Cardiac muscle cell (in vitro differentiated cells and primary cell): ENCODE measurements at places on chromosomes 16 and 17.

DNA sequence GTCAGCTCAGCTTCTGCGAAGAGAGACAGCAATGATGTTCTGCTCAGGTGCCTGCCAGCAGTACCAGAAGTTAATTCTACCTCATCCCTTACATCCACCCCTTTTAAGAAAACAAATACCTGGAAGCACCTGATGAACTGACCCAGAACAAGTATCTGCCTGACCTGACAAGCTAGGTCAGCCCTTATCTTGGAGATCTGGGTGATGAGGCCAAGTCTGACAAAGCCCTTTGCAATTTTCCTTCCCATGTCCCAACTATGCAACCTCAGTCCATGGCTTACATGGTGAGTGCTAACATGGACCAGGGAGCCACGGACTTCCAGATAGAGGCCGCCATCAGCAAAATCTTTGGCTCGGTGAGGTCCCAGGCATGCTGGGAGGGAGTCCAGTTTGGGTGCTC lies 3.6 kb downstream of the ACADVL start:
- no peak for DNase-seq

DNA sequence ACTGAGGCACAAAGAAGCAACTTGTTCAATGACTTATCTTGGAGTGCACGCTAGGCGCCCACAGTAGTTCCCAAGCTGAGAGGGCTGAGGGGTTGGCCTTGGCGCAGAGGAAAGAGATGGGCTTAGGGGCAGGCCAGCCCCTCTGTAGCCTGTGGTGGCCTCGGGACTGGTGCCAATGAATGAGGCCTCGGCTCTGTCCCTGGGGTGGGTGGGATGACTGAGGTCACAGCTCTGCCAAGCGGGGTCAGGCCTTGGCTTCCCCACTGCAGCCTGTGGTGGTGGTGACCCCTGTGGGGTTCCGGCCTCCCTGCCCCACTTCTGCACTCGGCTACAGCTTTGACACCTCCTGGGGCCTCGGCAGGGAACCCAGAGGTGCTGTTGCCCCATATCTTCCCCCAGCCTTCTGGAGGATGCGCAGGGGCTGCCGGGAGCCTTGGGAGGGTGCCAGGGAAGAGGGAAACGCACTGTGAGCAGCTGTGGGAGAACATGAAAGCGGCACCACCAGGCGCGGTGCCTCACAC lies 46.0 kb downstream of the BEAN1 start:
- DNase-seq: no peak

GRCh38 chr17:22517716-22518115 lies 825.4 kb downstream of the KCNJ18 start:
- no peak for DNase-seq

GRCh38 chr17:56305007-56305406 lies 151.7 kb downstream of the ANKFN1 start:
- no peak for DNase-seq

GRCh38 chr16:4677994-4678393 lies 15.4 kb upstream of the NUDT16L1 start:
- DNase-seq: no peak

GRCh38 chr17:34999456-34999855 lies 19.1 kb downstream of the LIG3 start:
- no peak for DNase-seq

DNA sequence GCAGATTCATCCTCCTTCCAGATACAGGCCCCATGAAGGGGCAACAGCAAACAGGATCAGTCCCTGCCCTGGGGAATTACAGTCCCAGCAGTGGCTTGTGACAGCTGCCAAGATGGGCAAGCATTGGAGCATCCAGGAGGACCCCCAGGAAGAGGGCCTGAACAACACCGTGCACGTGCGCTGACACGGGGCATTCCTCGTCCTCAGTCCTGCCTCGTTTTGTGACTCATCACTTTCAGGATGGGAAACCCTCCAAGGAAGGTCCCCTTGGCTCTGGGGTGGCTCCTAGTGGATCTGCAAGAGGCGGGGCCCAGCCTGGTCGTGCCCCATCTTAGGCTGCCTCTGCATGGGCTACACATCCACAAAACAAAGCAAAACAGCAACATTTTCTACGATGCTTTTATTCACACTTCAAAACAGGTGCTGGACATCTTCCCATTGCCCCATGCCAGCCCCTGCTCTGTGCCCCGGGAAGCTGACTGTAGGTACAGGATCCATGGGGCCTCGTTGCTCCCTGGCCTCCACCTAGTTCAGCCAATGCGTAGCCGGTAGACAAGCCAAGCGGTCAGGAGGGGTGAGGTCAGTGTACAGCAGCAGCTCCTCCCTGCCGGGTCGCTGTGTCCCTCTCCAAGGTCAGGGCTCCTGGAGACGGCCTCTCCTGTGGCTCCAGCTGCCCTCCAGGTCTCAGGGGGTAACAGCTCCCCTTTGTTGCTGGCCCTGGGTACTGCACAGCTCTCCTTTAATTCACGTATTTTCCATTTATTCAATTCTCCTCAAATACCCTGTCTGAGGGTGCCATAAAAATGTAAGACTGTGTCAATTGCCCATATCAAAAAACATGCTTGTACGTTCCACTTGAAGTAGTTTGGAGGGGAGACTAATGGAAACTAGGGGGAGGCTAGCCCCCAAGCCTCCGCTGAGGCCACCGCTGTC lies 32.2 kb downstream of the ACTG1 start:
- DNase-seq: peak; percentile 80

DNA sequence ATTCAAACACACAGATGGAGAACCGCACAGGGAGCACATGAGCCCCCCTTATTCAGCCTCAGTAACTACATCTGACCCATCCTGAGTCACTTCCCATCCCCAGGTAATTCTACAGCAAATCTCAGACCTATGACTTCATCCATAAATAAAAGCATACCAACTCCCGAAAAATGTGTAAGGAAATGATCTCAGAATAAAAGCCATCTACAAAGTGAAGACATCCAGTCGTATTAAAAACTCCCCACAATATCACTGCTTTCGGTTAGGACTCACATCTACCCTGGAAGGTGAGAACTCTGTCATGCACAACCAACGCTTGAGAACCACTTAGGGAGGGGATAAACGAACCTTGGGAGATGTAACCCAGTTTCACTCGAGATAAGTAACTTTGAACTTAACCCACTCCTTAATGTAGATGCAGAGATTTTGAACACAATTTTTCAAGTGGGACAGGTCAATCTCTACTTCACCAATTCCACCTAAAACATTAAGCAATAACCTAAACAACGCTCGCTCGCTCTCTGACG lies 1.3 kb downstream of the USP36 start:
- DNase-seq: peak; percentile 1

DNA sequence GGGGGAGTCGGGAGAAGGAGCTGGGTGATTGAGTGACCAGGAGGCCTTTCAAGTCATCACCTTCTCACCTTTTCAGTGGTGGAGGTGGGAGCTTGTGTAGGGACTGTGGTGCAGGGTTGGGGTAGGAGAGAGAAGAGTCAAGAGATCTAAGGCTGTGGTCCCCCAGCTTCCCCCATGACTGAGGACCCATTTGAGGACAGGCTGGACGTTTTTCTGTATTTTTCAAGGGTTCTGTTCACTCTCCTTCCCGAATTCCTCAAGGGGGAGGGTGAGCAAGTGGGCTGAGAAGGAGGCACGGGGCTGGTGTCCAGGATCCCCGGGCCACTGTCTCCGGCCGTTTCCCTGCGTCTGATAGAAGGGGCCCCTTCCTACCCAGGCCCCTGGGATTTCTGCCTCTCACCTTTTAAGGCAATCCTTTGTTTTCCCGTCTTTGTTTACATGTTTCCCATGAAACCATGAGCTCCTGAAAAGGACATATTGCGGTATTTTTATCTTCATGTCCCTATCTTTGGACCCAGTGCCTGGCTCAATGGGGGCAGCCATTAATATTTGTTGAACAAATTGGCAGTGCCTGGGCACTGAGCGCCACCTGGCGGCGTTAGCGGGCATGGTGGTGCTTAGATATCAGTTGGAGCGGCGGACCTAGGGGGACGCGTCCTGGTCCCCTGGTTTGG lies 9.2 kb upstream of the CD300A start:
- peak; percentile 82 for DNase-seq

GRCh38 chr17:557371-557770 lies 157.3 kb downstream of the VPS53 start:
- no peak for DNase-seq

- DNase-seq: no peak
Measured at GRCh38 chr16:87053016-87053982, 263.9 kb downstream of the C16orf95 start.

GRCh38 chr17:40448213-40448638 lies 5.0 kb downstream of the IGFBP4 start:
- DNase-seq: peak; percentile 55

DNA sequence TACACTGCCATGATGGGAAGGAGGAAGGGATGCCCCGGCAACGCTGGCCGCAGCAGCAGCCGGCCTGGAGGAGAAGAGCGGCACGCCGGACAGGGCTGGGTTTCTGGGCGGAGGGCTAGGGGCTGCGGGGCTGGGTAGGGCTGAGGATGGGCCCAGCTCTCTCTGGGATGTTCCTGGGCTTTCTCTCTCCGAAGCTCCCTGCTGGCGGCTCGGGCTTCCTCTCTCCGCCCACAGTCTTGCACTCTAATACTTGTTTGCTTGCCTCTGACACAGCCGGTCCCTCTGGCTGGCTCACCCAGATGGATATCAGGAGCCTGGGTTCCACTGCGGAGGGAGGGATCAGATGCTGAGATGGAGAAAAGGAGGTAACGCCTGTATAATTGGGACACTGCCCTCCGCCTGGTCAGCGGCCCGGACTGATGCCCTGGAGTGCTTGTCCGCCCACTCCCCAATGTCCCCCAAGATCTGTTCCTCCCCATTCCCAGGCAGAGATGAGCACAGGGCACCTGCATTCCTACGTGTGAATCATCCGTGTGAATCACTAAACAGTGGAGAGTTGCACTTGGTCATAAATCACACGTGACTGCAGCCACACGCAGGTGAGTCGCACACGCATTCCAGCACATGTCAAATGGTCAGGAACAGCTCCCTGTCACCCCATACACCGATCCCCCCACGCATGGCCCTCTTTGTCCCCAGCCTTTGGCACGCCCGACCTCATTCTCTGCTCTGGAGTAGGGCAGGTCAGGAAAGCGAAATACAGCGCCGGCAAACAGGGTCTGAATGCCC lies at the start of gene ALOXE3:
TSS of gene ALOXE3 (minus strand) at position 535 of the 789 bp plus-strand sequence. CDS start at position 11, 524 bp downstream.
- peak; percentile 47 for DNase-seq

GRCh38 chr17:75011401-75012095 lies 922 bp upstream of the MRPL58 start:
- peak; percentile 88 for DNase-seq

DNA sequence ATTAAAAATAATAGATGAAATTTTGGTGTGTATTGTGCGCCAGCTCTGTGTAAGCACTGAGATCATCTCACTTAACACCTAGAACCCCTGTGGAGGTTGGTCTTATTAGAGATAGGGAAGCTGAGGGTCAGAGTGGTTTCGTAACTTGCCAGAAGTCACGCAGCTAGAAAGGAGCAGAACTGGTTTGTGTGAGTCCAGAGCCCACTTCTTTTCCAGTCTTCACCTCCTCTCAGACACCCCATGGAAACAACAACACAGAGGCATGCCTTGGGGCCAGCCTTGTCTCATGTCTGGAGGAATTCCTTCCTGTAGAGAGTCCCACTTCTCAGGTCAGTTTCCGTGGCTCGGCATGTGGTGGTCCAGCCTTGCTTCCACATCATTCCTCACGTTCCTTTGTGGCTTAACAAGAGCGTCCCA lies 16.5 kb downstream of the YPEL2 start:
- no peak for DNase-seq

DNA sequence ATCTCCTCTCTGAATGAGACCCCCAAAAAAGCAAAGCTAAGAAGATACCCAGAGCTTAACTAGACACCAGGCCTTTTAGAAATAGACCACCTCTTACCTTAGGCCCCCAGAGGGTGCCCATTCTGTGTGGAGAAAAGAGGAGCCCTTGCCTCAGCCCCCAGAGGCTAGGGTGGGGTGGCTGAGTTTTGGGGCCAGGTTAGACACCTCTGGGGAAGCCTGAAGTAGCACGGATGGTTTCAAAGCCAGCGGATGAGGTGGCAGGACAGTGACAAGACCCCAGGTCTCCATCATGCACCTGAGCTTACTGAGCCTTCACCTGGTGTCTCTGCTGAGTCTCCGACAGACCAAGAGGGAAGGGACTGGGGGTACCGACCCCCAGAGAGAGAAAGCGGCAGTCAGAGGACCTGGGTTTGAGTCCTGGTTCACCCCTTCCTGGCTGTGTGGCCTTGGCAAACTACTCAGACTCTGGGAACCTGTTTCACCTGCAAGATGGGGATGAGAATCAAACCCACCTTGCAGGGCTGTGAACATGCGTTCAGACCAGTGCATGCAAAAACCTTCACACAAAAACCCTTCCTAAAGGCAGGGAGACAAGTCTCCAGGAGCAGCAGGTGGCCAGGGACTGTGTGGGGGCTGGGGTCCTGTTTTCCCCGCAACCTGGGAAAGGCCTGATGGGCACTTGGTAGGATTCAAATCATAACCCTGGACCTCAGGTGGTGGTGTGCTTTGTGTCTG lies 7.7 kb downstream of the SCGB1C2 start:
- no peak for DNase-seq

DNA sequence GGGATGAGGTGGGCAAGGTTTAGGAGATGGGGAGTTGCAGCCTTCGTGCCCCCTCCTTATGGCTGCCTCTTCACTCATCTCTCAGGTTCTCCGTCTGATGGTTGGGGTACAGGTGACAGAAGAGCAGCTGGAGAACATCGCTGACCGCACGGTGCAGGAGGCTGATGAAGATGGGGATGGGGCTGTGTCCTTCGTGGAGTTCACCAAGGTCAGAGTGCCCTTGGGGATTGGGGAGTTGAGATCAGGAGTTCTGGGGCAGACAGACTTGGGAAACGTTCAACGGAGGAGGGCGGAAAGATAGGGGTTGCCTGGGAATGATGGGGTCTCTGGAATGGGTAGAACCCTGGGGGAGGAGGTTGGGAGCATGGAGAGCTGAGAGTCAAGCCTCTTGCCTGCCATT lies 2.3 kb downstream of the CHP2 start:
- DNase-seq: no peak

DNA sequence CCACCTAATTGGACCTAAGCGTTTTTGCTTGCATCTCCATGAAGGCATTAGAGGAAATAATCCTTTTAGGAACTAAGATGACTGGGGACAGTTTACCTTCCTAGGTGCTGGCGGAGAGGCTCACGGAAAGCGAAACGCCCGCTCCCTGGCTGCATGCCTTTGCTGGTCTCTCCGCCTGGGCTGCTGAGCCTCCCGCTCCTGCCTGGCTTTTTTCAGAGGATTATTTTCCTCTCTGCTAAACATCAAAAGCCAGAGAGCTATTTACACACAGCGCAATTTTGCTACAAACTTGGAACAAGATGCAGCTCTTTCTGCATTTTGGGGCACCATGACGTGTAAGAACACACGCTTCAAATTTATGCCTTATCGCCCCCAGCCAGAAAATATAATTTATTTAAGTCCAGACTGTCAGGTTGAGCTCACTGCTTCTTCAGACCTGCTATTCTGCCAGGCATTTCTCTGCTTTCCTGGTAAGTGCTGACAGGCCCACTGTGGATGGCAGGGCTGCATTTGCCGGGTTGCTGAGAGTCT lies 124.4 kb downstream of the SPACA3 start:
- DNase-seq: no peak

DNA sequence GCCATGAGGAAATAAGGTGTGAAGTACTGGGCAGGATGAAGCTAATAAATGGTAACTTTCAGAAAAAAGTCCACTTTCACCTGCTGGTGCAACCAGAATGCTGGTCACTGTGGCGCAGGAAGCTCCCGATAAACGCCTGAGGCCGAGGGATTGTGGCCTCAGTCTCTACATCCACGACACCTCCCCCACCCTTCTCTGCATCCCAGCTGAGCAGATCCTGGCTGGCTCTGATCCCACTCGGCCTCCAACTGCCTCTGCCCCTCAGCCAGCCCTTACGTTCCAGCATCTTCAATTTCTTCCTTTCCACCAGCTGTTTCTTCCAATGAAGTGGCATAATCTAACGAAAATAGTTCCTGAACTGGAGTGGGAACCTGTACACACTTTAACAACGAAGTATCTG lies 49.5 kb downstream of the COX4I1 start:
- DNase-seq: no peak

GRCh38 chr16:27401768-27402568 lies at the start of gene IL21R:
Gene IL21R (plus strand): TSS chr16:27402174. CDS start chr16:27430072, 27,898 bp downstream.
- peak; percentile 69 for DNase-seq
